ENCODE measurements at places on chromosomes 11 and 22. TPM values are rescaled to one million over a fixed set of nuclear protein-coding genes. Genes with fewer than 3 reads are reported as not detected.

GRCh38 chr11:121476379-121477032 lies 23.7 kb upstream of the SORL1-AS1 start:
- DNase-seq, result no peak

GRCh38 chr22:33874206-33874605 lies 46.1 kb downstream of the LARGE1 start:
- DNase-seq, result no peak

- no peak for DNase-seq
Measured at GRCh38 chr22:37880668-37881440, 25.2 kb upstream of the MICALL1 start.

- no peak for DNase-seq
Measured at GRCh38 chr22:49549256-49550140, 278.2 kb downstream of the BRD1 start.

GRCh38 chr11:72010529-72011233 lies 12.0 kb downstream of the IL18BP start:
- DNase-seq, result no peak

DNA sequence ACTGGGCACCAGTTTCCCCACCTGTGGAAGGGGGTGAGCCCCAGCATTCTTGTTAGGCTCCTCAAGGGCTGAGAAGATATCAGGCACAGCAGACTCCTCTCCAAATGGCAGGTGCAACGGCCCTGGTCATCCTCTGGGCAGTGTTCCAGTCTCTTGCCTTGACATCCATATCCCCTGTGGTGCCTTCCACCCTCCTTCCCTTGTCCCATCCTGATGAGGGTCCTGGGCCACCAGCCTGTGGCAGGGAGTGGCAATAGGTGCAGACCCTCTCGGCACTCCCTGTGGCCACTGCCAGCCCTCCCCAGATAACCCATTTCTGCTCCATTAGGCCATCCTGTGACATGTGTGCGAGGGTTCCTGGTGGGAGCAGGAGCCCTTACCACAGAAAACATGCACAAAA lies 78.8 kb upstream of the NECTIN1 start:
- DNase-seq, result no peak

DNA sequence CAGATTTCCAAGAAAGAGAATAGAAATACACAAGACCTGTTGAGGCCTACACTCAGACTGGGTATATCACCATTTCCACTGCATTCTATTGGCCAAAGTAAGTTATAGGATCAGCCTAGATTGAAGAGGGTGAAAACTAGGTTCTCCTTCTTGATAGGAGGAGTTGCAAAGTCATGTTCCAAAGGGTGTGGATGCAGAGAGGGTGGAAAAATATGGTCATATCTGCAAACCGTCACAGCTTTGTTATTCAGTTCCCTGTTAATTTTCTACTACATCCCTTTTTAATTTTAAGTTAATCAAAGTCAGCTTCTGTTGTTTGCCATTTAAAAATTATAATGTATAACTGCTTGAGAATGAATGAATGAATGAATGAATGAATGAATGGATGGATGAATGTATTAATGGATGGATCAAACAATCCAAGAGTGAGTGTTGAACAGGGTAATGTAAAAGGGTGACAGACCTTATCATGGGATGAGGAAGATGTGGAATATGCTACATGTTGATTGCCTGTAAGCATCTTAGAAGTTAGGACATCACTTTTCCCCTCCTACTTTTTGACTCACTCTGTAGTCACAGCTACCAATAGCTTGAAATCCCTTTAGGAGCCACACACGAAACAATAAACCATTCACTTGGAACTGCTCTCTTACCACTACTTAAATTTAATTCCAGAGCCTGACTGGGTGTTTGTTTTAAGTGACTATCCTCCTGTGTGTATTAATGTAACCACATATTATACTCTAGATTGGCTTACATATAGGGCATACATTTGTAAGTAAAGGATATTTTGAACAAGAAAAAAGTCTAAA lies 121.5 kb downstream of the CCDC34 start:
- DNase-seq, result no peak

DNA sequence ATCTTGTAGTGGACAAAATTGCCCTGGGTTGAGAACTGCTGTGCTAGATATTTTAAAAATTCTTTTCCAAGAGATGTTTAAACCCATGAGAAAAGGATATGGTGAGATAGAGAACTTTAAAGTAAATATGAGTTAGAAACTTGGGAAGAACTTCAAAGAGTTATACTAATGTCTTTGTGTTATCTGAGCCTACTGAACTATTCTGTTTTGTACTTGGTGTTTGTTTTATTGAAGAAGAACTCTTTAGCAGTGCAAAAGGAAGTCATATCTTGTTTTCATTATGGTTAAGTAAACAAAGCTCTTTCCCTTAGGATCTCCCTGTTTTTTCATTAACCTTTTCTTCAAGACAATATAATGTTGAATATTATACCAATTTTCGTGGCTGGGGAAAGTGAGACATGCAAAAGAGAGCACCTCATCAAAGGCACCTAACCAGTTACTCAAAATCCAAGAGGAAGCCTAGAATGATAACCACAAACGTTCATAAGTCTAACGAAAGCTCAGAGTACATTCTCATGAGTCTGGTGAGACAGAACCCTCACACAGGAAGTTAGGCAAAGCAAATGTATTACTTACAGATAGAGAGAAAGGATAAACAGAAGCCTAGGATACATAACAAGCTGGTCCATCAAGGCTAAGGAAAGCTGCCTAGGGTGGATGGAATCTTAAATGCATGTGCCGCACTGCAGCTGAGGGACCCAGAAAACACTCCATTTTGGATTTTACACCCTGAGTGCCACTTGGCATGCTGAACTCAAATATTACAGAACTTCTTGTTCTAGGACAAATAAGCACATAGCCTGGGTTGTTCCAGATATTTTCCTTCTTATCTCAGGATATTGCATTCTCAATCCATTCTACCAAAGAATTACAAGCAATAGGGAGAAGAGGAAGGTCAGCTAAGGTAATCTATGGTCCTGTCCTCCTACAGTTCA lies 112.5 kb upstream of the ANO3 start:
- no peak for DNase-seq

GRCh38 chr11:12189543-12190235 lies 79.3 kb downstream of the MICAL2 start:
- DNase-seq, result peak; percentile 85

- DNase-seq, result peak; percentile 19
Measured at GRCh38 chr11:122494221-122494620, 161.3 kb upstream of the UBASH3B start.

DNA sequence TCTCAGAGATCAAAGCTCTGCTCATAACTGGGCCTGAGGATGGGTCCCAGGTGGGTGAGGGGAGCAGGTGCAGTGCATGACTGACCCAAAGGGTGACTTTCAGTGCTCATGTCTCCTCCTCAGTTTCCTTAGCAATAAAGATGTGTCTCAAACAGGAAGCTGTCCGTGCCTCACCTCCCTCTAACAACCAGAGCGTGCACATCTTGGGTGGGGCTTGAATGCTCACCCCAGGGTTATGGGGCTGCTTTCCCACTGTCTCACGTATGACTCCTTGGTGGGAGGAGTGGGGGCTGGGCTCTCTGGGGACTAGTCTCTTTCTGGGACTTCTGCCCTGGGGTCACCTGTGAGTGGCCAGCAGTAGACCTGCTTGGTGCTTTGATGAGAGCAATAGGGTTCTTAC lies 53.9 kb upstream of the PHOX2A start:
- no peak for DNase-seq

DNA sequence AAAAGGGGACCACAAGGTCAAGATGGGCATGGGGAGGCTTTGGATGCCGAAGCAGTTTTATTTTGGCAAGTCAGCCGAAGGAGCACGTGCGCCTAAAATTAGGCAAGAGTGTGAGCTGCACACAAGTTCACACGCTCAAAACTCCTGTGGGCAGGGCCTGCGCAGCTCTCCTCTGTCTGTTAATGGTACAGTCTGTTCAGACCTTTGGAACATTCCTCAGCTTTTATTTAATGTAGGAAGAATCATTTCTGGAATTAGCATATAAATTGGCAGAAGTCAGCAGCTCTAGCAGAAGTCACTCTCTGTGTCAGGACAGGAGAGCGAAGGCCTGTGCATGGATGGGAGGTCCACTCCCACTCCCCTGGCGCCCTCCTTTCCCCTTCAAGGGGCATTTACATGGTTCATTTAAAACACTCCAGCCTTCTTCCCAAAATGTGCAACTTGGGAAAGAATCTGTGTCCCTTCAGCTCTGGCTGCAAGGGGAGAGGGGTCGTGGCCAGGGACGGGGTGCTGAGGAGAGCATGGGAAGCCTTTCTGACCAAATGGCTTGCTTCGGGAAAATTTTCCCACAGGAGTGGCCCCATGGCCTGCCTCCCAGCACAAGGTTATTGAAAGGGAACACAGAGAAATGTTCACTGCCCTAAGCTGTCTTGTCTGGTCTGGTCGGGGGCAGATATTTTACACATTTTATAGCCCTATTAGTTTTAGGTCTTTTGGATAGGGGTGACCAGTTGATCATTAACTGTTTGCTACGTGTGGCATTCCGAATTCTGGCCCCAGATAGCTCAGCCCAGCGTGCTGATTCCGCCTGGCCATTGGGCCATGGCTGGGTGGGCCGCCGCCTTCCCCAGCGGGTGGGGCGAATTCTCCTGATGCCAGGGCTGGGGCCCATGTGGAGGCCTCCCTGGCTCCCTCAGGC lies 43.9 kb upstream of the SMIM38 start:
- DNase-seq, result no peak

- DNase-seq, result no peak
Measured at GRCh38 chr11:36193290-36193619, 96.0 kb downstream of the COMMD9 start.

DNA sequence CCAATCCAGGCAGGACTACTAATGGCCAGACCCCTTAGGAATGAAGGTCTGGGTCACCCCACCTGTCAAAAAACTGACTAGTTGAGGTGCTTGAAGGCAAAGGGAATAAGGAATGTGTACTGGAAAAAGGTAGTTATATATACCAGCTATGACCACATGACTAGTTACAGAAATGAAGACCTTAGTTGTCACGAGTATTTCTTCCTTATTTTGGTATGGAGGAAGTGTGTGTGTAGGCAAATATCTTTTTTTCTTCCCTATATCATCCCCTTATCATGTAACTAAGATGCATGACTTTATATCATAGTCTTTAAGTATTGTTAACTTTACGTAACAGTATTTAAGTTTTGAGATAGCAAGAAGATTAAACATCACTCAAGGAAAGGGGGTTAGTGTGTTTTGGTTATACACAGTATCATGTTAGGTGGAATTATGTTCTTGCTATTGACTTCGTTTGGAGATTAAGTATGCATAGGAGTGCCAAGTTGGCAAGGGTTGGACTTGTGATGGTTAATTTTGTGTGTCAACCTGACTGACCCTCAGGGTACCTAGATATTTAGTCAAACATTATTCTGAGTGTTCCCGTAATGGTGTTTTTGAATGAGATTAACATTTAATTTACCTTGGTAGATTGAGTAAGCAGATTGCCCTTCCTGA lies 38.2 kb upstream of the NARS2 start:
- no peak for DNase-seq

GRCh38 chr11:71502871-71503435 lies 24.1 kb upstream of the KRTAP5-7 start:
- no peak for DNase-seq

- no peak for DNase-seq
Measured at GRCh38 chr11:8101421-8101820, 20.4 kb downstream of the TUB start.

GRCh38 chr11:122724520-122724919 lies 69.0 kb downstream of the UBASH3B start:
- no peak for DNase-seq

DNA sequence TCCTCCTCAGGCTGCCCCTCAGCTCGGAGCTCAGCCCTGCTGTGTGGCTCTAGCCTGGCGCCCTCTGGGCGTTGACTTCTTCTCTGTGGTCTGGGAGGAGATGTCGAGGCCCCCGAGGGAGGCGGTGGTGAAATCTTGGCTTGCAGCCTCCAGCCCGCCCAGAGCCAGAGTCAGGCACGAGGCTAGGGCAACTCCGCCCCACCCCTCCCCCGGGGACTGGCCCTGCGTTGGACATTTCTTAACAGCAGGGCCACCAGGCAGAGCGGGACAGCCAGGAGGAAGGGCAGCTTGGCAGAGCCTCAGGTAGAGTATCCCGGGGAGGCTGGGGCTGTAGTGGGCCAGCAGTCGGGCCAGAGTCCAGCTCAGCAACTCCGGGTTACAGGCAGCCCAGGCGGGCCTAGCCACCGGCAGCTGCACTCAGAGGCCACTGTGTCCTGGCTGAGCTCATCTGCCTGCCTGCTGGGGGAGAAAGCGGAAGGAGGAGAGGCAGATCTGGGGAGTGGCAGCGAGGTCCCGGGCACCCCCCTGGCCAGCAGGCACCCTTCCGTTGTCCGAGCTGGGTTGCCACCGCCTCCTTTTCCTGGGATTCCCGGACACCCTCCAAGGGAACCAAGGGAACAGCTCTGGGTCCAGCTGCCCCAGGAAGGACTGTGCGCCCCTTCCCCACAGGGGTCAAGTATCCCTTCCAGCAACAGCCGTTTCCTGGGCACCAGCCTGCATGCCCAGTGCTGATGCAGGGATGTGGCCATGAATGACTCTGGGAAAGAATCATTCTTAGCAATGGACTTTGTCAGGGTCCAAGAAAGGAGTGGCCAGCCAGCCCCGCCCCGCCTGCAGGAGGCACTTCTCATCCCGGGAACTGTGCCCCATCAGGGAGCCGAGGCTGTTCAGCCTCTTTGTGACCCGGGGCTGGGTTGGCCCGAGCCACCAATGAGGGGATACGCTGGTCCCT lies at the start of gene ALDH3B1:
ALDH3B1 (plus strand) TSS at position 238 of the 952 bp plus-strand sequence. CDS start 4,971 bp downstream, outside the sequence.
- peak; percentile 97 for DNase-seq

DNA sequence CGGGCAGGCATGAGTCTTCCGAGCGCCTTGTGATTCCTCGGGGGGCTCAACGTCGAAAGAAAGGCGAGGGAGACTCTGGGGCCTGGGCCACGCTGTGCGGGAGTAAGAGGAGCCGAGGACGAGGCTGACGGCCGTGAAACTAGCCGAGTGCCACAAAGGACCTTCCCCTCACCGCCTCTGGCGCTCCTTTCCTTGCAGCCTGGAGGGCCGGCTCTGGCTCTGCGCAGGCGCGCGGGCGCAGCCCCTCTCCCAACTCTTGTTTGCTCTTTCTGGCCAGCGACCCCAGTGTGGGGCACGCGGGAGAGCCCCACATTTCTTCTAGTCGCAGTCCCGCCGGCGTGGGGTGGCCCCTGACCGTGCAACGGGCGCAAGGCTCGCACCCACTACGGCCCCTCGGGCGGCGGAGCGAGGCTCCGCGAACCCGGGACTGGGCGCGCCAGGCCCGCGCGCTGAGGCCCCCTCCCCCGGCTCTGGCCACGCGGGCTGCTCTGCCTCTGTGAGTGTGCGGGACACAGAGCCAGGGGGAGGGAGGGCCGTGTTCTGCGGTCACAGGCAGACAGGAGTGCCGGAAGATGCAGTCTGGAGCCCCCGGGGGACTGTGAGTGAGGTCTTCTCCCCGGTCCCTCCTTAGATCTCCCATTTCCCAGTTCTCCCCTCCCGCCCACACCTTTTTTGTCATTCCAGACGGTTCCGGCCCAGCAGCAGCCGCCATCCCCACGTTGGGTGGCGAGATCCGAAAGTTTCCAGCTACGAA lies 1.0 kb upstream of the TOB2 start:
- peak; percentile 83 for DNase-seq

The MS4A12 gene
- not detected for total RNA-seq

The CLMP gene
- 70.6 TPM for total RNA-seq

The GANAB gene
- total RNA-seq, result 326 TPM

The SEC14L6 gene
- not detected for total RNA-seq

The E2F8 gene
- 0.96 TPM for total RNA-seq

The ABCC8 gene
- total RNA-seq, result not detected

The SYT13 gene
- total RNA-seq, result not detected

The PELI3 gene
- total RNA-seq, result 13.2 TPM

The C11orf52 gene
- not detected for total RNA-seq

The OR8G5 gene
- not detected for total RNA-seq

The KCNJ11 gene
- total RNA-seq, result not detected

Measured in ascending aorta (tissue), 2 donors.